Heart right ventricle (tissue), 16 donors: ENCODE measurements at places on chromosomes 13 and 19. TPM values are rescaled to one million over a fixed set of nuclear protein-coding genes. Genes with fewer than 3 reads are reported as not detected.

DNA sequence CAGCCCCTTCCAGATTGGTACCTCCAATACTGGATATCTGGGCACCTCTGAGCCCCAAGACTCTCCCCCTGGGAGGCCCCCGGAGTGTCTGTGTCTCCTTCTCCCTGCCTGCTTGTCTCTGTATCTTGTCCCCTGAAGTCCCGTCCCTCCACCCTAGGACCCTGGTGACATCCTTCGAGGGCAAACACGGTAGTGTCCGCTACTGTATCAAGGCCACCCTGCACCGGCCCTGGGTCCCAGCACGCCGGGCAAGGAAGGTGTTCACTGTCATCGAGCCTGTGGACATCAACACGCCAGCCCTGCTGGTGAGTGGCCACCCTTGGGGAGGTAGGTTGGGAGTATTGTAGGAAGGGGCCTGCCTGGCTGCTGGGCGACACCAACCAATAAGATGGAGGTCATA, 844 bp downstream of the ARRDC2 start:
- no peak for DNase-seq

GRCh38 chr13:60836821-60837220, 439.8 kb downstream of the TDRD3 start:
- DNase-seq: no peak

DNA sequence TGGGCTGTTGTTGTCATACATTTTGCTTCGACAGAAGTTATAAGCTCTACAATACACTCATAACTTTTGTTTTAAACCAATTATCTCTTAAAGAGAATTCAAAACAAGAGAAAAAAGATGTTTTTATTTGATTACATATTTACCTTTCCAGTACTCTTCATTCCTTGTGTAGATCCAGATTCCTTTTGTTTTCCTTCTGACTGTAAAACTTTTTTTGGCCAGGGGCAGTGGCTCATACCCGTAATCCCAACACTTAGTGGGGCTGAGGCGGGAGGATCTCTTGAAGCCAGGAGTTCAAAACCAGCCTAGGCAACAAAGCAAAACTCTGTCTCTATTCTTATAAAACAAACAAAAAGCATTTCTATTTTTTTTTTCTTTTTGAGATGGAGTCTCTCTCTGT, 21.7 kb downstream of the LPAR6 start:
- no peak for DNase-seq

Gene OR7C1
- polyA plus RNA-seq: 0.07 TPM

Gene MTUS2
- 21.9 TPM for polyA plus RNA-seq

GRCh38 chr13:67369895-67370660, 139.9 kb upstream of the PCDH9 start:
- DNase-seq: no peak

Gene TMEM59L
- polyA plus RNA-seq: 13.8 TPM
